Globus pallidus (tissue), 1 donor: ENCODE measurements at places on chromosomes 16 and 17.

GRCh38 chr16:56708525-56709442 is 21.1 kb upstream of the NUP93 start:
- DNase-seq, result no peak

- DNase-seq, result no peak
These were observed 4.7 kb upstream of the CHD3 start for GRCh38 chr17:7883781-7884386.

- DNase-seq, result no peak
These were observed 109.6 kb downstream of the CNTNAP4 start for GRCh38 chr16:76386784-76387183.

- DNase-seq, result no peak
These were observed 12.7 kb downstream of the HSD17B2 start for GRCh38 chr16:82047787-82048186.

DNA sequence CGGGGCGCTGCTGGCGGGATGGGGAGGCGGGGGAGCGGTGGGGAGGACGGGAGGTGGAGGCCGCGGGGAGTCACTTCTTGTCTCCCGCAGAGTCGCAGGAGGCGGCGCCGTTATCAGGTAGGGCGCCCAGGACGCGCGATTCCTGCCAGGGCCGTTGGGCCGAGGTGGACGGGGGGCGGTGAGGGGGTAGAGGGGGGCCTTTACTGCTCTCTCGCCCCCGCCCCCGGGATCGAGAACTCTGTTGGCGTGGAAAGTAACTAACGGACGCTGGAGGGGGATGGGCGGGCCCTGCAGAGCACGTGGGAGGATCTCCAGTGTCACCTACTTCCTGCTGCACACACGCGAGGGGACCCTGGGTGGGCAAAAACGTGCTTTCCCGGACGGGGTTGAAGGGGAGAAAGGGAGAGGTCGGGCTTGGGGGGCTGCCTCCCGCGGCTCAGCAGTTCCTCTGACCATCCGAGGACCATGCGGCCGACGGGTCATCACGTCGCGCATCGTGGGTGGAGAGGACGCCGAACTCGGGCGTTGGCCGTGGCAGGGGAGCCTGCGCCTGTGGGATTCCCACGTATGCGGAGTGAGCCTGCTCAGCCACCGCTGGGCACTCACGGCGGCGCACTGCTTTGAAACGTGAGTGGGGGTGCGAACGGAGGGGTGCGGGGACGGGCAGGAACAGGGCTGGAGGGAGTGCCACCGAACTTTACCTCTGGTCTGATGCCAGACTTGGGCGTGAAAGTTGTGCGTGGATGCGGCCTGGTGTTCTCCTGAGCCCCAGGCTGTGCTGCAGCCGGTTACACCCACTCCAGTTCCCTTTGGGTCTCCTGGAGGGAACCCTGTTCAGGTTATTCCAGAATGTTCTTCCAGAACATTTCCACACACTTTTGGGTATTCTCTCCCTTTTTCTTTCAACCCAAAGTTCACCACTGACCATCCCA is 569 bp downstream of the PRSS21 start:
- DNase-seq, result no peak

DNA sequence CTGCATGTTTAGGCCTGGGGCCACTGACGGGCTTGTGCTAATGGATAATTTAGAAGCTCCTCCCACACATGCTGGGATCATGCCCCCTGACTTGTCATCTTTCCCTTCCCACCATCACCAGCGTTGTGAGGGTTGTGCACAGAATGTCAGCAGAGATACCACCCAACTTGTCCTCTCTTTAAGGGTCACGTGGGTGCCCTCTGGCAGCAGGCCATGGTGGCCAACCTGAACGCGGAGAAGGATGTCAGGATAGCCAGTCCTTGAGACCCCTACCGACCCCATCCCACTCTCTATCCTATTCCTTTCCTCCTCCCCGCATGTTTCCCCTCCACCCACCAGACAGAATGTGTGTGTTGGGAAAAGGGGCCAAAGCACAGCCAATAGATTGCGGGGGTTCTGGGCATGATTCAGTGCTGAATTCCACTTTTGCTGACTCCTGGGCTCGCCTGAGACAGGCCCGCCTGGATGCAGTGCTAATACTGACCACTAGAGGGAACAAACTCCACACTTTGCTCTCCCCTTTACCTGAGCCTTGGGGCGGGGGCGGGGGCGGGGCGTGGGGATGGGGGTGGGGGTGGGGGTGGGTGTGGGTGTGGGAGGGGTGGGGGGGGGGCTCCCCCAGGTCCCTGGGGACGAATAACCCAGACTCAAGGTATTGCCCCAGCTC is at the start of gene GH2:
Gene GH2, minus strand, starts transcription at position 10 of the 667 bp plus-strand sequence. CDS start 143 bp downstream, outside the sequence.
- no peak for DNase-seq

- DNase-seq, result no peak
These were observed 173.9 kb downstream of the LAT start for GRCh38 chr16:29158785-29159184.

- DNase-seq, result peak; percentile 60
These were observed 205.2 kb downstream of the RAB11FIP4 start for GRCh38 chr17:31596382-31597323.

DNA sequence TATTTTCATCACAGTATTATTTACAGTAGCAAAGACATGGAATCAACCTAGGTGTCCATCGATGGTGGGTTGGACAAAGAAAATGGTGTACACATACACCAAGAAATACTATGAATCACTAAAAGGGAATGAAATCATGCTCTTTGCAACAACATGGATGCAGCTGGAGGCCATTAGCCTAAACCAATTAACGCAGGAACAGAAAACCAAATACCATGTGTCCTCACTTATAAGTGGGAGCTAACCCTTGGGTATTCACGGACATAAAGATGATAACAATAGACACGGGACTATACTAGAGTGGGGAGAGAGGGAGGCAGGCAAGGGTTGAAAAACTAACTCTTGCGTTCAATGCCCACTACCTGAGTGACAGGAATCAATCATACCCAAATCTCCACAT is 41.0 kb downstream of the MRPS23 start:
- DNase-seq, result no peak

- DNase-seq, result no peak
These were observed 30.0 kb downstream of the METRNL start for GRCh38 chr17:83109386-83109785.
